Substantia nigra (tissue), 51 donors: ENCODE measurements at places on chromosomes 5 and 9.

DNA sequence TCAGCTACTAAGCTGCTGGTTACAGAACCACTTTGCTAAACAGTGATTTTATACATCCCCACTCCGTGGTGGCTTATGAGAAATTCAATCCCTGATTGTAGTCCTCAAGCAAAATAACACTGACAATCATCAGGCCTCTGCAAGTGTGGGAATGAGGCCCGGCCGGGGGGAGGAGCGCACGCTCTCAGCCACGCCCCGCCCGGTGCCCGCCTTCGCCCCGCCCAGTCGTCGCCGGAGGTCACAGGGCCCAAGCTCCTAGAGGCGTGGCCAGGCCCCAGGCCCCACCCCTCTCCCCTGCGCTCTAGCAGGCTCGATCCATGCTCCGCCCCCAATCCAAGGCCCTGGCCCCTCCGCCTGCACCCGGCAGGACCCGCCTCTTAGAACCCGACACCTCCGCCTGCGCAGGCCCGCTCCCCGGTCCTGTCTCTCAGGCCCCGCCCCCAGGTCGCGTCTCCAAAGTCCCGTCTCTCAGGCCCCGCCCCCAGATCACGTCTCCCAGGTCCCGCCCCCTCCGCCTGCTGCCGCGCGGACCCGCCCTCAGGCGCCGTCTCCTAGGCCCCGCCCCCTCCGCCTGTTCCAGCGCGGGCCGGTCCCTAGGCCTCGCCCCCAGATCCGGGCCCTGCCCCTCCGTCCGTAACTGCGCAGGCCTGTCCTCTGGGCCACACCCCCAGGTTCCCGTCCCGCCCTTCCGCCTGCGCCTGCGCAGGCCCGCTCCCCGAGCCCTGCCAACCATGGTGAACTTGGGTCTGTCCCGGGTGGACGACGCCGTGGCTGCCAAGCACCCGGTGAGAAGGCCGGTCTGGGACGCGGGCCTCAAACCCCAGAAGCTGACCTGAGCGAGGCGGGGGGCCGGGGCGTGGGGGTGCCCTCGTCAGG, at the start of gene TMEM141:
Gene TMEM141 (plus strand): TSS at position 705 of the 876 bp plus-strand sequence. CDS start 27 bp downstream, at position 732.
- DNase-seq: peak; percentile 100

- DNase-seq: no peak
Observed at GRCh38 chr5:125581311-125581710, 834.9 kb upstream of the ZNF608 start.

DNA sequence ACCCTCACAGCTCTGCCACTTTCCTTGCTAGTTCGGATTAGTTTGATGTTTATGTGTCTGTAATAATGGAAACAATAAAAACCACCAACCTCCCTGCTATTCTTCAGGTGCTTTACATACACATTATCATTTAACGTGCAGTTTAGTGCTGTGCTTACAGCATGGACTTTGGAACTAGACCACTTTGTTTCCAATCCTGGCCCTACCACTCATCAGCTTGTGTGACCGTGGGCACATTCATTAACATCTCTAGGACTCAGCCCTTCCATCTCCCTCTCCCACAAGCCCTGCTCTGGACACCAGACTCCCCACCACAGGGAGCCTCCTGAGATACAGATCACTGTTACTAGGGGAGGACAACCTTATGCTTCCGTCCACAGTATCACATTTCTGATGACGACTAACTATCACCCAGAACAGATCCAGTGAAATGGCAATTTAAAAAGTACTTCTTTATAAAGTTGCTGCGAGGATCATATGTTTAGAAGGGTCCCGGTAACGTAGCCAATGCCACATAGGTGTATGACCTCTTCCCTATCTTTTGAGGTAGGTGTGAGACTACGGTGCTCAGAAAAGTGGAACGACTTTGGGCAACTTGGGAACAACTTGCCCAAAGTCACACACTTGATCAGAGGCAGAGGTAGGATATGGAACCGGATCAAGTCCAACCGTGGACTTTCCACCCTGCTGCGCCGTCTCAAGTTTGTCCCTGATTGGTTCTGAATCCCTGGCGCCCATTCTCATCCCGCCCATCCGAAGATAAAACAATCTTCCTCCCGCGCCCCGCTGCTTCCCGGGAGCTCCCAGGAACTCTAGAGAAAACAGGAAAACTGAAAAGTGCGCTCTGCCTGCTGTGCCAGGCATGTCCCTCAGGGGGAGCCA, 132.4 kb upstream of the NIPBL start:
- DNase-seq: no peak

GRCh38 chr9:27340961-27341511, 44.1 kb upstream of the EQTN start:
- no peak for DNase-seq

GRCh38 chr9:133803028-133803585, 65.0 kb upstream of the SARDH start:
- DNase-seq: no peak

GRCh38 chr5:81393430-81393782, 528 bp downstream of the ACOT12 start:
- no peak for DNase-seq

GRCh38 chr9:111691672-111692329, 30.4 kb downstream of the GNG10 start:
- no peak for DNase-seq

DNA sequence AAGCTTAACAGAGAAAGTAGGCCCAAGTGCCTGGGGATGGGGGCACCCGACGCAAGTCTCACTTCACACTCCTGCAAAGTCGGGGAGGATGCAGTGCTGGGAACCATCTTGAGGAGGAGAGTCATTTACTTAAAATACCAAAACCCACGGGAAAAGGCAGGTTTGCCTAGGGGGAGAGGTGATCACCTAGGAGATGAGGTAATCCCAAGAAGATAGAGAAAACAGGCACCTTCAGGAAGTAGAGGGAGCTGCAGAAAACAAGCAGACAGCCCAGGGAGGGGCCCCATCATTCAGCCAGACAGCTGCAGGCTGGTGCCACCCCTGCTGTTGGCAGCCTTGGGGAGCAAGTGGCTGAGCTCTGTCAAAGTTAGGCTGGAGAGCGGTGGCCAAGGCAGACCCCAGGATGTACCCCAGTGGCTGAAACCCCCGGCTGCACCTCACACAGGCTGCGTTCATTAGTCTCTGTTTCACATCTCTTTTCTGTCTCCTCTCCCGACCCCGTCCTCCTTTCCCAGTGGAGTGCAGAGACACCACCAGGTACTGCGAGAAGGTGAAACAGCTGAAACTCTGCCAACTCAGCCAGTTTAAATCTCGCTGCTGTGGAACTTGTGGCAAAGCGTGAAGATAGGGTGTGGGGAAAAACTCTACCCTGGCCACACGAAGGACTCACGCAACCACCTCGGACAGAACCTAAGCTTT, 124.9 kb downstream of the SAXO1 start:
- no peak for DNase-seq

DNA sequence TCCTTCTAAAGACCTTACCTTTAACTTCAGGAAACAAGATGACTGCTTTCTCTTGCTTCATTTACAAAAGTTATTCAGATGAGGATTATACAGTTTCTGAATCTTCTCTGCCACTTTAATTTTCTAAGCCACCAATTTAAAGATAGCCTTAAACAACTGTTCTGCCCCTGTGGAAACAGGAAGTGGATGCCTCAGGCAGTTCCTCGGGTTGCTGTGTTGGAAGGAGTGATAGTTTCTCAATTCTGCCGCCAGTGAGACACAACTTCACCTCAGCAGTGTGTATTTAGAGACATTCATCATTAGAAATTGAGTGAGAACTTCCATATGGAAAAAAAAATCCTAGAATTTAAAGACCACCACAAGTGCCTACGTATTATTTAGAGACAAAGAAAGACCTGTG, 475.1 kb upstream of the WWC1 start:
- DNase-seq: no peak

DNA sequence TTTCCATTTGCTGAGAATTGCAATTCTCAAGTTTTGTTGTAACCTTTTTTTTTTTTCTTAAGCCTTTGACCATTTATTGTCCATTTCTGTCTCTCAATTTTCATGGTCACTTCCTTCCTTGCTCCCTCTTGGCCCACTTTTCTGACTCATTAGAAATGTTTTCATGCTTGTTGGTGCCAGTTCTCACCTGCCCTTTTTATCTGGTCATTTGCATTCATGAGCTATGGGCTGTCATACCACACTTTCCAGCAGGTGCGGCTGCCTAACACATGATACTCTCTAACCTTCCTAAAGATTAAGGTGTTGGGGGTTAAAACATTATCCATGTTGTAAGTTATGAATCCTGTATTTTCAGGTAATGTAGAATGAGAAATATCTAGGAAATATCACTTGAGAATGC, 150.5 kb upstream of the TLX3 start:
- no peak for DNase-seq

DNA sequence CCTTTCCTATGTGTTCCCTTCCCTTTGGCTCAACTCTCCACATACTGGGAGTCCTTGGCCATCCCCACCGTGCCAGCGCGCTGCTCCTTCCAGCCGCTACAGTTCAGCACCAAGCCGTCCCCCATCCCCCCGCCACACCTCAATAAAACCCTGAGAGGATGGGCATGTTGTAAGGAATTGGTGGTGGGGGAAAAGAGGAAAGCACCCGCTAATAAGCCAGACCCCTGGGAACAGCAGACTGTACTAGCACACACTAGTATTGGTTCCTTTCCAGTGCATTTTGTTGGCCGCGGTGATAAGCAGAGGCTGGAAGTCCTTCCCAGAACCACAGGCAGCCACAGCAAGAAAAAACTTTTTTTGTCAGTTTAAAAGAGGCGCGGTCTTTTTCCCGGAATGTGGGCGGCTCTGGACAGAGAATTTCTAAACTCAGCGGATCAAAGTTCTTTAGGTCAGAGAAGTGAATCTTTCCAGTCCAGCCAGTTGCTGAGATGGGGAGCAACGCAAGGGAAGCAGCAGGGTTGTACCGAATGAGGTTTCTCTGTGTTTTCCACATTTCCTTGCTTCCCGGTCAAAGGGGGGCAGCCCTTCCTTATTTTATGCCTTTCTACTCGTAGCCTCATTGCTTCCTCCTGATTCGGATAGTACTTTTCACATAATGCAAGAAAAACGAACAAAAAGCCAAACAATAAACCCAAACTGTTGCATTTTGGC, 2.1 kb downstream of the CHSY3 start:
- DNase-seq: no peak

DNA sequence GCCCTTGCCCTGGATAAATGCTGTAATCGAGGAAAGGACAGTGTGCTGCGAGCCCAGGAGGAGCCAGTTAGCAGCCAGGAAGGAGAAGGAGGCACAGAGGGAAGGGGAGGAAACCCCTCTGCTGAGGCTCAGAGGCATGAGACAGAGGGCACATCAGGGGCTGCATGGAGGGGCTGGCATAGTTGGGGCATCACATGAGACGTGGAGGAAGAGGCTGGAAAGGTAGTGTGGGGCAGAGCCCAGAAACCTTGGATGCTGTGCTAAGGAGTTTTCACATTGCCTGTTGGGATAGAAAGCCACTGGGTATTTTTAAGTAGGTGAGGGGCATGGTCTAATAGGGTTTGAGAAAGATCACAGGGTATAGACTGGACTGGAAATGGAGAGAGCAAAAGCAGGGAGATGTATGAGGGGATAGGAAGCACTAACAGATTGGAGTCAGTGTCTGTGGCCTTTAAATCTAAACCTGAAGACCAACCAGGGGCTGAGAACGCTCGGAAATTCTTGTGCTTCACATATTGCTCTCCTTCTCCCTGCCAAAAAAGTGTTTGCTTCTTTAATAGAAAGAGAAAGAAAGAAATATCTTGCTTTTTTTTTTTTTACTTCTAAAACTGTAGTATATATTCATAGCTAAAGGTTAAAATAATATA, 33.0 kb upstream of the ANGPTL2 start:
- DNase-seq: no peak
